ENCODE measurements at places on chromosomes 6 and 20.

GRCh38 chr6:4102687-4103244 lies 23.8 kb upstream of the FAM217A start:
- no peaks in the 10 kb centered on the region for H3K4me1 ChIP-seq
- DNase-seq, result no peak
- no peaks in the 10 kb centered on the region for H3K27me3 ChIP-seq

DNA sequence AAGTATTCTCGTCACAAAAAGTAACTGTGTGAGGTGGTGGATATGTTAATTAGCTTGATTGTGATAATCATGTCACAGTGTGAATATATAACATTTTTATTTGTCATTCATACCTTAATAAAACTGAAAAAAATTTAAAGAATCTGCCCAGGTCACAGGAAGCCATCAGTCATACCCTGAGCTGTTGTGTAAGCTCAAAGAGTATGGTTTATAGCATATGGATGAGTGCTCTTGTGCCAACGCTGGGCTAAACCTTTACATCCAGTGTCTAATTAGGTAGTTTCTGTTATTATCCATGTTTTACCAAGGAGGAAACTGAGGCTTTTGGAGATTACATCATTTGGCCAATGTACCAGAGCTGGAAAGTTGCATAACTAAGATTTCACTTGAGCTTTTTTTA lies 11.4 kb downstream of the PKIG start:
- no peak overlapping the region for H3K4me3 ChIP-seq
- no peaks in the 10 kb centered on the region for H3K4me1 ChIP-seq
- H3K27me3 ChIP-seq, result no peaks in the 10 kb centered on the region
- no peak overlapping the region for H3K27ac ChIP-seq
- no peak for DNase-seq

DNA sequence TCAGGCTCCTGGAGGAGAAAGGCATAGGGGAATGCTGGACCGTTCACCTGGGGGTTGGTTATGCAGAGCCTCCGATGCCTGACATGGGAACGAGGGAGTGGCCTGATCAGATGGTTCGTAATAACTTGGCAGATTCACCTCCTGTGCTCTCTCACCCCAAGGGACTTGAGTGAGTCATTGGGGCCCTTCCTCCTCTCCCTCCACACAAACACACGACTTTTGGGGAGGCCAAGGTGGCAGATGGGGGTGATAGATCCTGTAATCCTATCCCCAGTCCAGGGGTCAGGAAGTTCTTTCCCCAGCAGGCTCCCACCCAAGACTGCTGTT lies 45.6 kb upstream of the ARFGEF2 start:
- no peak overlapping the region for H3K4me3 ChIP-seq
- H3K27me3 ChIP-seq, result peaks cover 7% of the 10 kb centered on the region

DNA sequence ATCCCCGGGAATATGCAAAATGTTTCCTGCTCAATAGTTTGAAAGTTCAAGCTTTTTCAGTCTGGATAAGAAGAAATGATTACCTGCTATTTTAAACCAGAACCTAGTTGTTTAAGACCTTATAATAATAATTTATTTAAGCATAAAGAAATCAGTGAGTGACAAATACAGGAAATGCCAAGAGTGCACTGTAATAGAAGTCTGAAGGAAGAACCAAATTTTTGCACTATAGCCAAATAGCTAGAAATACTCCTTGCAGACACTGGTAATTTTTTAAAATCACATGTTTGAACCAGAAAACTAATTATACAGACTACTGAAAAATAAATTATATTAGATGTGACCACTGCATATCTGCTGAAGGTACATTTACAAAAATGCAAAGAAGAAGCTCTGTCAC lies 93.2 kb downstream of the MMS22L start:
- H3K27me3 ChIP-seq, result no peaks in the 10 kb centered on the region
- H3K36me3 ChIP-seq, result peaks cover 14% of the 10 kb centered on the region
- H3K4me3 ChIP-seq, result no peak overlapping the region
- no peak overlapping the region for H3K27ac ChIP-seq
- no peak for DNase-seq

DNA sequence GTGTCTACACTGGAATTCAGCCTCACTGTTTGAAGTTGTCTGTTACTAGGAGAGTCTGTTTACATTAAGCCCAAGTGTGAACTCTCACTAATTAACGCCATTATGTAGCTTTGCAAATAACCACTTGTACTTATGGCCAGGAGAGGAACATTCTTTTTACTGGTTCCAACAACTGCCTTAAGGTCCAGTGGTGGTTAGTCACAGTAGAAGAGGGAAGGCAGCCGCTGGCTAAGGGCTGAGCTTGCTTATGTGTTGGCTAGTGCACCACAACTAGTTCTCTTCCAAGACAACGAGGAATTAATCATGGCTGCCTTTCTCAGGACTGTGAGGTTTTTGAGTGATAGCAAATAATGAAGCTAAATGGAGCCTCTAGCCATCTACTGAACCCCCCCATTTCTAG lies 14.9 kb upstream of the SLC22A23 start:
- H3K4me1 ChIP-seq, result peaks cover 18% of the 10 kb centered on the region
- no peaks in the 10 kb centered on the region for H3K36me3 ChIP-seq
- no peak for DNase-seq
- peaks cover 13% of the 10 kb centered on the region for H3K27me3 ChIP-seq
- H3K4me3 ChIP-seq, result no peak overlapping the region

DNA sequence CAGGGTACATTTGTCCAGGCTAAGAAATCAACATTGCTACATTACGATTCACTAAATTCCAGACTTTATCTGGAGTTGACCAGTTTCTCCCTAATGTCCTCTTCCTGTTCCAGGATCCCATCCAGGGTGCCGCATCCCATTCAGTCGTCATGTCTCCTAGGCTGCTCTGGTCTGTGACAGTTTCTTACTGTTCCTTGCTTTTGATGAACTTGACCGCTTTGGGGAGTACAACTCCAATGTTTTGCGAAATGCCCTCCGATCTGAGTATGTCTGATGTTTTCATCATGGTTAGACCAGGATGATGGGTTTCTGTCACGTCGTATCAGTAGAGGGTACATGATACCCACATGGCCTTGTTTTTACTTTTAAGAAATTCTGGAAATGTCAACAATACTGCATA lies 62.2 kb downstream of the CTCFL start:
- H3K36me3 ChIP-seq, result no peaks in the 10 kb centered on the region
- H3K4me1 ChIP-seq, result peaks cover 64% of the 10 kb centered on the region
- peaks cover 15% of the 10 kb centered on the region for H3K27me3 ChIP-seq
- no peak for DNase-seq

DNA sequence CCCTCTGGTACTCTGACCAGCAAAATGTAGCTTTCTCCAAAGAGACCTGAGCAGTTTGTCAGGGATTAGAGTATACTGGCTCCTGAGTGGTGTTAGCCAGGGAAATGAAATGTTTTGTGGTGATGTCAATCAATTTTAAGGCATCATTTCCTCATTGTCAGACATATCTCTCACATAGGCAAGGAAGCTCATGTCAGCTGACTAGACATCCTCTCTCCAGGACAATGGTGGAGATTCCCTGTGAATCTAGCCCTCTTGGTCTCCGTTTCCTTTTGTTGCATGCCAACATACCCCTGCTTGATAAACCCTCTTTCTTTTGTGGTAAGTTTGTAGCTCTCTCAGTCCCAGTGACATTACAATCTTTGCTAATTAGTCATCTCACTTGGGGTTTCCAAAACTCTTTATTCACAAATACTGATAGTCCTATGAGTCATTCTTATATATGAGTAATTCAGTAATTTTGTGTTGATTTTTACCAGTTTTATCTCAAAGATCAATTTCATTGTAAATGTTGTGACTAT lies 135.6 kb upstream of the PTPRK start:
- no peaks in the 10 kb centered on the region for H3K27me3 ChIP-seq
- H3K27ac ChIP-seq, result no peak overlapping the region
- no peaks in the 10 kb centered on the region for H3K4me1 ChIP-seq
- DNase-seq, result no peak
- H3K4me3 ChIP-seq, result no peak overlapping the region
- H3K36me3 ChIP-seq, result no peaks in the 10 kb centered on the region

GRCh38 chr6:148771212-148771601 lies 24.4 kb downstream of the UST start:
- H3K27ac ChIP-seq, result no peak overlapping the region
- H3K27me3 ChIP-seq, result no peaks in the 10 kb centered on the region
- H3K4me1 ChIP-seq, result peaks cover 21% of the 10 kb centered on the region
- H3K4me3 ChIP-seq, result no peak overlapping the region

DNA sequence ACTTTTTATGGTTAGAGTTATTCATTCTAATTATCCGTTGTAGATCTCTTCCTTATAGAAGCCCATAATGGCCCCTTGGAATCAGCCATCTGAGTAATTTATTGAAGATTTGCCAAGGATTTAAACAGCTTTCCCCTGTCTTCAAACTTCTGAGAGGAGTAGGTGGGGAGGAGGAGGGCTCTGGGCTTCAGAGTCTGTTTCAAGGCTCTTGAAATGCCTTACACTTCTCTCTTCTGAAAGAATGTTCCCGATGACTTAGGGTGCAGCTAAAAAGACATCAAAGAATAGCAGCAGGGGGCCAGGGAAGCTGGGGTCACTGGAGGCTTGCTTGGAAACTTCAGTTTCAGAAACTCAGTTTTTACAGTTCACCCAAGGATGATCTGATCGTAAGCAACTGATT lies 165.3 kb downstream of the ZDHHC14 start:
- H3K27ac ChIP-seq, result peak overlapping the region; percentile 20
- H3K4me3 ChIP-seq, result peak overlapping the region; percentile 7
- H3K36me3 ChIP-seq, result peaks cover 11% of the 10 kb centered on the region
